ENCODE measurements at places on chromosomes 5 and 9.

- DNase-seq: no peak
Observed at GRCh38 chr9:123834889-123835562, 94.9 kb downstream of the DENND1A start.

DNA sequence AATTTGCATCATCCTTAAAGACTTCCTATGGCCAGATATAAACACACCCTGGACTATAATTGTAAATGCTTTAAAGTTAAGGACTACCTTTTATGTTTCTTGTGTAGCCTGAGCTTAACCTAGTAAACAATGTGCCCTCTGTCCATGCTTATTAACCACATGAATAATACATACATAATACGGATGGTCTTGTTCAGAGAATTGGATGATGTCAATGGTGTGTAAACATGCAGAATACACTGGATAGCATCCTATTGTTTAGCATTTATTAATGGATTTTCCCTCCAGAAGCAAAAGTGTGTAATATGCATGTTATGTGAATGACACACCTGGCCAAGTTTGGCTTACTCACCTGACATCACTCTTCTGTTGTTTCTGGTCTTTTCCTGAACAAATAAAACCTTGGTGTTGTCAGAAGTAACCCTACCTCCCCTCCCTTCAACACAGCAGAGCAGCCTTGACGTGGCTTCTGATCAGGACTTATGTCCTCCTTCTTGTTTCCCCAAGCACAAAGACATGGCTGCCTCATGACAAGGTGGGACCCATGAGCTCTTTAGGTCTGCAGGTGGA lies 517.9 kb downstream of the MTRR start:
- DNase-seq: no peak

DNA sequence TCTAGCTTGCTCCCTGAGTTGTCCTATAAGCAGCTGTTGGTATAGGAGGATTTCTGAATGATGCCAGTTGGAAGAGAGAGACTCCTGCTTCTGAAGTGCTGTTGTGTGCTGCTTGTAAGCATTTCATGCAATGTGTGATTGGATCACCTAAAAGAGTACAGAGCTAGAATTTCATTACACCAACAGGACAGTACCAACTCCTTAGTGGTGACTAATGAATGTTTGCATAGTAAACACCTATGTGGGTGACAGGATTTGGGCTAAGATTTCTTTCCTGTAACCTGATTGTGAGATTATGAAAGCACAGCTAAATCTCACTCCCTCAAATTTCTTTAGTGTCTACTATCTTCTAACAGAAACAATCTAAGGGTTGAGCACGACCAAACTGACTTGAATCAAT lies 67.0 kb downstream of the GCNT1 start:
- DNase-seq: no peak

DNA sequence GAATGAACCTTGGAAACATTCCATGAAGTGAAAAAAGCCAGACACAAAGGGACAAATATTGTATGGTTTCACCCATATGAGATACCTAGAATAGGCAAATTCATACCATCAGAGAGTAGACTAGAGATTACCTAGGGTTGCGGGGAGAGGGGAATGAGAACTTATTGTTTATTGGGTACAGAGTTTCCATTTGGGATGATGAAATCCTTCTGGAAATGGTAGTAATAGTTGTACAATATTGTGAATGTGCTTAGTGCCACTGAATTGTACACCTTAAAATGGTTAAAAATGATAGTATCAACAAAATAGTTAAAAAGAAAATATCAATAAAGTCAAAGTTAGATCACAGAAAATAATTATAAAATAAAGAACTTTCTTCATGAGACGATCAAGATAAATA lies 25.5 kb downstream of the CATSPER3 start:
- DNase-seq: no peak

DNA sequence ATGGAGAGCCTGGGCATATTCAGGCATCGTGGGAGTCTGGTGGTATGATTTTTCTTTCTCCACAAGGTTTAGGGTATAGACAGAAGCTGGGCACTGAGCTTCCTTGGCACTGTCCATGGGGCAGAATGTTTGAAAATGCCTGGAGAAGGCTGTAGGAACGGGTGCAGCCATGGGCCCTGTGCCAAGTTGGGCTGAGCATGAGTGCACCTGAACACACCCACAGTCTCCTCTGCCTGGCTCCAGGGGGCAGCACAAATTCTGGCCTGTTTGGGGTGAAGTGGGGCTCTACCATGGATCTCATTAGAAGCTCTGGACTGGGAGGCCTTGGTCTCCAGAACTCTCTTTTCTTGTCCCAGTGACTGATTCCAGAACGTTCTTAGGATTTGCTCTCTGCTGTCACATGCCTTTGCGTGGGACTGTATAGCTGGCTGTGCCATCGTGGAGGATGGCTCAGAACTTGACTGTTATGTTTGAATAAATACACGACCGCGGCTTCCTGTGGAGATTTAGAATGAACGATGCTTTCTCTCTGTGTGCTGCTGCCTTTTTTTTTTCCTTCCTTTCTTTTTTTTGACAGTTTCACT lies 229.8 kb downstream of the FANCC start:
- DNase-seq: no peak

GRCh38 chr5:160432196-160432595 lies 10.5 kb downstream of the PTTG1 start:
- DNase-seq: no peak

GRCh38 chr5:124736805-124737188 lies 9.6 kb downstream of the ZNF608 start:
- DNase-seq: no peak

GRCh38 chr5:157574456-157575380 lies 857 bp downstream of the ADAM19 start:
- DNase-seq: no peak

GRCh38 chr9:31119890-31120454 lies 1264.5 kb upstream of the ACO1 start:
- peak; percentile 6 for DNase-seq

DNA sequence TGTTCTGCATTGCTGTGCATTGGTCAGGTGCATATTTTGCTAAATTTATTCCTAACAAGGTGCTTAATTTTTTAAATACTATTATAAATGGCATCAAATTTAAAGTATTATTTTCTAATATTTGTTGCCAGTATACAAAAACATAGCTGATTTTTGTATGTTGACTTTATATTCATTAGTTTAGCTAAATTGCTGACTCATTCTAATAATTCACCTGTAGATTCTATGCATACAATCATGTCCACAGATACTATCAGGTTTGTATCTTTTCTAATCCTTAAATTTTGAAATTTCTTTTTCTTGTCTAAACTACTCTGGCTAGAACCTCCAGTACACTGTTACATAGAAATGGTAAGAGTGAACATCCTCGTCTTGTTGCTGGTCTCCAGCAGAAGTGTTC lies 657.6 kb downstream of the CCDC171 start:
- no peak for DNase-seq

DNA sequence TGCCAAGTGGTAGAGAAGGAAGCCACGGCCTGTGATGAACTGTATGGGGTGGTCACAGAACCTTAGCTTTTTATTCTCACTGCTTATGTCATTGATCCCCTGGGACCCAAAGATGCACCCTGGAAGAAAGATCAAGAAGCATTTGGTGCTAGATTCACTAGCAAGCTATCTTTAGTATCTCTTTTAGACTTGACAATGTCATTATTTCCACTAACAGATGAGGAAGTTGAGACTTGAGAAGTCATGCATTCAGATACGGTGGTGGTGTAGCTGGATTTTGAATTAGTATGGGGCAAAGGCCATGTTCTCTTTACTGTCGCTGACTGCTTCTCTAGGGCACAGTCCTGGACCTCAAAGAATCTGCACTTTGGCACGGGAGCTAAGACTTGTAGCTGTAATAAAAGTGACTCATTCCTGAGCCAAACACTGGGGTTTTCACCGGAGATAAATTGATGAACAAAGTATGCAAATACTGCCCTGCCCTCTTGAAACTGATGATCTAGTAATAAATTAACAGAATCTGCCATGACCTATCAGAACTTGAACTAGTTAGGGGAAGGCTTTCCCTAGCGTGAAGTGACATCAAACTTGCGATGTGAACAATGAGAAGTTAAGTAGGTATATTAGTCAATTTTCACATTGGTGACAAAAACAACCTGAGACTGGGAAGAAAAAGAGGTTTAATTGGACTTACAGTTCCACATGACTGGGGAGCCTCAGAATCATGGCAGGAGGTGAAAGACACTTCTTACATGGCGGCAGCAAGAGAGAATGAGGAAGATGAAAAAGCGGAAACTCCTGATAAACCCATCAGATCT lies 5.4 kb downstream of the GDA start:
- DNase-seq: no peak

GRCh38 chr9:107404736-107405135 lies 84.8 kb downstream of the KLF4 start:
- no peak for DNase-seq

DNA sequence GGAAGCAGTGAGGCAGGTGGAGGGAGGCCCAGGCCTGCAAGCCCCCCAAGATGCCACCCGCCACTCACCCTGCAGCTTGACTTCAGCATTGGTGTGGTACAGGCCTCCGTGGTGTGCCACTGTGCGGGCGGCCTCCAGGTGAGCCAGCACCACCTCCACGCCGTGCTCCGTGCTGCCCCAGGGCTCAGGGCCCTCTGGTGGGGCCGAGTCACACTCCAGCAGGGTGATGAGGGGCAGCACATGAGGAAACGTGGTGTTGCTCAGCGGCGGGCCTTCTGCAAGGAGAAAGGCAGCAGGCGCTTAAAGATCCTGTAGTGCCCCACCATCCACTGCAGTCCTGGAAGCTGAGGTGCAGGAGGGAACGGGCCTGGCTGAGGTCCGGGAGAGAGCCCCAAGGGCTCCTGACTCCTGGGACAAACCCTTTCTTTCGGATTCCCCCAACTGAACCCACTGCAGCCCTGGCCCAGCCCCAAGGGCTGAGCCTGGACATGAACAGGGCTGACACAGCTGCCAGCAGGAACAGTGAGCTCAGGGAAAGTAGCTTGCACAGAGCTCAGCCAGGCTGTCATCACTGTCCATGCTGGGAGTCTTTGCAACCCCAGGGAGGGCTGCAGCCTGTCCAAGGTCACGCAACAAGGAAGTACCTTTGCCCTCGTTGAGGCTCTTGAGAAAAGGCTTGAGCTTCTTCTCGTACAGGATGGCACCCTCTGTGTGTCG lies 4.7 kb upstream of the TOR2A start:
- no peak for DNase-seq

GRCh38 chr9:134850611-134851010 lies 30.0 kb upstream of the FCN2 start:
- DNase-seq: no peak

- DNase-seq: no peak
Observed at GRCh38 chr5:176676361-176676824, 29.1 kb downstream of the TSPAN17 start.

- DNase-seq: no peak
Observed at GRCh38 chr5:105392710-105393149, 1830.1 kb upstream of the NUDT12 start.

GRCh38 chr5:56144211-56144610 lies 88.9 kb downstream of the ANKRD55 start:
- DNase-seq: no peak

- DNase-seq: no peak
Observed at GRCh38 chr5:74240783-74241750, 399.5 kb downstream of the ENC1 start.

DNA sequence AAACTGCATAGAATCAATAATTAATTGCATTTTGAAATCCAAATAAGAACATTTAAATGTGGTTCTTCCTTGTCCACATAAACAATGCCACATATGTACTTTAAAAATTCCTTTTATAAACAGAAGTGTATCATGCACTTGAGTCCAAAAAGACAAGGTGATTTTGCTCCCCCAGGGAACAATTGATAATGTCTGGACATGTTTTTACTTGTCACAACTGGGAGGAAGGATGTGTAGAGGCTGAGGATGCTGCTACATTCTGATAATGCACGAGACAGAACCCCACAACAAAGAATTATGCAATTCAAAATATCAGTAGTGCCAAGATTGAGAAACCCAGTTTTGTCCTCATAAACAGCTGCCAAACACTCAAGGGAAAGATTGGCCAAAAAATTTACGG lies 181.1 kb upstream of the ISL1 start:
- no peak for DNase-seq

- no peak for DNase-seq
Observed at GRCh38 chr9:27472195-27472594, 51.9 kb upstream of the IFNK start.

- DNase-seq: no peak
Observed at GRCh38 chr9:129021091-129021490, 7.0 kb downstream of the SH3GLB2 start.

GRCh38 chr5:146042628-146043279 lies 62.6 kb downstream of the PLAC8L1 start:
- DNase-seq: no peak

- DNase-seq: no peak
Observed at GRCh38 chr9:114099669-114100270, 678 bp upstream of the KIF12 start.

DNA sequence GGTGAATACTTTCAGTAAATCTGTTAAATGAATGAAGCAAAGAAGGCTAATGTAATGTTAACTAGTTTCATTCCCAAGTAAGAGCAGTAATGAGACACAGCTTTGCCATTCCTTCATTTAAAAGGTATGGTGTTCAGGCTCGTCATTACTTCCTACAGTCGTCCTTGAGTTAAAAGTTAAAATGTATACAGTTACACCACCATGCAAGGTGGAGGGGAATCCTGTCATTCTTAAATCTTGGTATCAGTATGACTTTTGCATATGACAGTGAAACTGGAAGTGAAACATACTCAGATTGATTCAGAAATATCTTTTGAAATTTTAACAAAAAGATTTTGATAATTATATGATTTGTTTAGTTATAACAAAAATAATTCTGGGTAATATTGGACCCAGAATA lies 25.9 kb downstream of the MTRR start:
- no peak for DNase-seq

- DNase-seq: no peak
Observed at GRCh38 chr9:95077766-95078370, 239.6 kb downstream of the FANCC start.

GRCh38 chr9:101968392-101968791 lies 229.9 kb upstream of the GRIN3A start:
- DNase-seq: no peak

GRCh38 chr5:37015795-37016666 lies 139.5 kb downstream of the NIPBL start:
- no peak for DNase-seq

DNA sequence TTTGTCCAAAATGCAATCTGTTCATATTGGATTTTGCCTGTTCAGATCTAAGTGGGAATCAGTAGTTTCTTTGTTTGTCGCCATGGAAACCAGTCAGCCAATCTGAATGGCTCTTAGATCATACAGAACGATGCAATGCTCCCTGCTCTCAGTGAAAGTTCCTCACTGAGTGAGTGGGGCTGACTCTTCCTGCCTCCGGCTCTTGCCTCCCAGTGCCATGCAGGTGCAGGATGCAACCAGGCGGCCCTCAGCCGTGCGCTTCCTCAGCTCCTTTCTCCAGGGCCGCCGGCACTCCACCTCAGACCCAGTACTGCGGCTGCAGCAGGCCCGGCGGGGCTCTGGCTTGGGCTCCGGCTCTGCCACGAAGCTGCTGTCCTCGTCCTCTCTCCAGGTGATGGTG lies at the start of gene PTPDC1:
Gene PTPDC1, plus strand, starts transcription at position 151 of the 400 bp plus-strand sequence. Its CDS starts 67 bp downstream, at position 218.
- DNase-seq: no peak

GRCh38 chr5:174827558-174827957 lies 103.2 kb downstream of the MSX2 start:
- DNase-seq: no peak
